ENCODE measurements at places on chromosomes 7 and 10.

- no peak for DNase-seq
Measured at GRCh38 chr7:135798095-135798494, 49.5 kb upstream of the FAM180A start.

GRCh38 chr10:58781873-58782488 is 269.3 kb downstream of the BICC1 start:
- DNase-seq, result peak; percentile 52

DNA sequence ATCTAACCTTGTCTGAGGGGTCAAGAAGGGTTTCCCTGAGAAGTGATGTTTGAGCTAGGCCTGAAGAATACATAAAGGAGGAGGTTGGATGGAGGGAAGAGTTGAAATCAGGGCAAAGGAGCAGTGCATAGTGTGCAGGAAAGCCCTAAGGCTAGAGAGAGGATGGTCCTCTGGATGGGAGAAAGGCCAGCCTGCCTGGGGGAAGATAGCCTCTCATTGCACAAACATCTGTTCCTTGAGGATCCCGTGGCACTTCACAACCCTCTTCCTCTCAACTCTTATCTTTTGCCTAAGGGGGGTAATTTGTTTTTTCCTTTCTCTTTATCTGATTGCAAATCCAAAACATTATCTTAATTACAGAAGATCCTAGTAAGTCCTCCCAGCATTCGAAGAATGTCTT is 35.7 kb downstream of the STAMBPL1 start:
- no peak for DNase-seq

- peak; percentile 47 for DNase-seq
Measured at GRCh38 chr7:81457852-81458522, 311.9 kb downstream of the HGF start.

DNA sequence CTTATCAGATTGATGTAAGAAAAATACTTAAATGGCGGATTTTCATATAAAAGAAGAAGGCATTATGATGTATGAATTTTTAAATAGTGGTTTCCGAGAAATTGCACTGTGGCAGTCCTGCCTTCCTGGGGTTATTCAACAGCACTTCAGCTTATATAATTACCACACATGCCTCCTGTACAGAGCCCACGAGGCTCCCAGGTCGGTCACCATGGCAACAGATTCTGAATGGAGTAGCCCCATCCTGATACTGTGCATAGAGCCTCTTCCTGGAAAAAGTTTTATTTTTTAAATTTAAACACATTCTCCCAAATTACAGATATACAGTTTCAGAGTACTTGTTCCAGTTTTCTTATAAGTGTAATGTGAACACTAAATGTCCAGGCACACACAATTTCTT is 15.9 kb upstream of the ASB4 start:
- DNase-seq, result peak; percentile 77

GRCh38 chr10:120942806-120943413 is 91.7 kb downstream of the WDR11 start:
- DNase-seq, result peak; percentile 72

DNA sequence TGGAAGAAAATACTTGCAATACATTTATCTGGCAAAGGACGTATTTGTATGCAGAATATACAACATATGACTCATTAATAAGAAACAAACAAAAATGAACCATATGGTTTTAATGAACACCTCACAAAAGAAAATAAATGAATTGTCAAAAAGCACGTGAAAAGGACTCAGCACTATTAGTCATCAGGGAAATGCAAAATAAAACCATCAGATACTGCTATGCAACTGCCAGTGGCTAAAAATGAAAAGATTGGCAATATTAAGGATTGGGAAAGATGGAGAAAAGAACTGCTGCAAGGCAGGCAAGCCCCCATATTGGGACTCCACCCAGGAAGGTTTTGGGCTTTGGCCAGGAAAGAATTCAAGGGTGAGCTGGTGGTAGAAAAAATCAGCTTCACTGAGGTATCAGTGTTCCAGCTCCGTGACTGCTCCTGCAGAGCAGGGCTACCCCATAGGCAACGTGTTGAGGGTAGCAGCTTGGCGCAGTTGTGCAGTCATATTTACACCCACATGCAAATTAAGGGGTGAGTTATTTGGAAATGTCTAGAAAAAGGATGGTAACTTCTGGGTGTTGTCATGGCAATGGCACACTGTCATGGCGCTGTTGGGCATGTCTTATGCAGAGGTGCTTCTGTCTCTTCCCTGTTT is 72.7 kb downstream of the CUBN start:
- DNase-seq, result no peak

- no peak for DNase-seq
Measured at GRCh38 chr10:62580396-62580795, 206.2 kb downstream of the ZNF365 start.

DNA sequence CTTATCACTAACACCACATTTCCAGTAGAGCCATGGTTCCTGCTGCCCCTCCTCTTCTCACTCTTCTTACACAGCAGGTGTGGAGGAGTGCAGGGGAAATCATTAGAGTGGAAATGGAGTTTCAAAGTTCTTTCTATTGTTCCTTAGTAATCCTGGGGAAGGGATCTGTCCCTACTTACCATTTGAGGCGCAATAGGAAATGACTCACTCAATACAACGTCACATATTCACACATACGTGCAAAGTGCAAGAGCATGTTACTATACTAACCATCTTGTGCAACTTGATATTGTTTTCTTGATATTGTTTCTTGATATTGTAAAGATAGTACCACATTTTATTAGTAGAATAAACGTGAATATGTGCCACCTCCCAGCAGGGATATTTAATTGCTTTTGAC is 1010.2 kb downstream of the DNAJB9 start:
- DNase-seq, result no peak

GRCh38 chr10:92750791-92751533 is 61.2 kb downstream of the HHEX start:
- DNase-seq, result peak; percentile 80

GRCh38 chr10:69359148-69359547 is 57.6 kb downstream of the TACR2 start:
- no peak for DNase-seq

DNA sequence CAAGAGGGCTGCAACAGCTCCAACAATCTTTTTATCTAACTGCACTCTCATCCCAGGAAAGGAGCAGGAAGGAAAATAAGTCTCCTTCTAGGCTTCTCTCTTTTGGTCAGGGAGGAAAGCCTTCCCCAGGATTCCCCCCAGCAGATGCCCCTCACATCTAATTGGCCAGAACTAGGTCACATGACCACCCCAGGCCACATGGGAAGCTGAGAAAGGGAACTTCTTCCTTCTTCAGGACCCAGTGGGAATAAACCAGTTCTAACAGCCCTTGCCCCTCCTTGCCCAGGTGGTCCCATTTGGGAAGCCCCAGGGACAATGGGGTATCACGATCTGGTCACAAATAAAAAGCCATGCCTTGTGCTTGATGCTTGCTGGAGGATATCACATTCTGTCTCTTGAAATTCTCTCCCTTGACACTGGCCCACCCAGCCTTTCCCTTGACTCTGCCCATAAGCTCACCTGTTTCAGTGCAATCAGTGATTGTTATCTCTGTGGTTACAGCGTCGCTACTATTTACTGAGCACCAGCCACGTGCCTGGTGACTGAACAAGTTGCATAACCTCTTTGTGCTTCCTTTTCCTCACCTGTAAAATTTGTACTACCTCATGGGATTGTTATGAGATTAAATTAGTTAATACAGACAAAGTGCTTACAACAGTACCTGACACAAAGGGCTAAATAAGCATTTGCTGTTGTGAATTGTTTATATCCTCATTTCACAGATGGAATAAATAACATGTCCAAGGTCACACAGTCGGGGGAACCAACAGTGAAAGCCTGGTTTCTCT is 9.0 kb upstream of the TACR2 start:
- no peak for DNase-seq

- DNase-seq, result no peak
Measured at GRCh38 chr7:116548506-116548905, 23.7 kb downstream of the CAV1 start.

- no peak for DNase-seq
Measured at GRCh38 chr10:1977461-1977860, 240.1 kb upstream of the ADARB2 start.

- no peak for DNase-seq
Measured at GRCh38 chr7:140903741-140904480, 20.8 kb downstream of the BRAF start.

- DNase-seq, result no peak
Measured at GRCh38 chr10:107415446-107415845, 250.9 kb upstream of the SORCS1 start.

DNA sequence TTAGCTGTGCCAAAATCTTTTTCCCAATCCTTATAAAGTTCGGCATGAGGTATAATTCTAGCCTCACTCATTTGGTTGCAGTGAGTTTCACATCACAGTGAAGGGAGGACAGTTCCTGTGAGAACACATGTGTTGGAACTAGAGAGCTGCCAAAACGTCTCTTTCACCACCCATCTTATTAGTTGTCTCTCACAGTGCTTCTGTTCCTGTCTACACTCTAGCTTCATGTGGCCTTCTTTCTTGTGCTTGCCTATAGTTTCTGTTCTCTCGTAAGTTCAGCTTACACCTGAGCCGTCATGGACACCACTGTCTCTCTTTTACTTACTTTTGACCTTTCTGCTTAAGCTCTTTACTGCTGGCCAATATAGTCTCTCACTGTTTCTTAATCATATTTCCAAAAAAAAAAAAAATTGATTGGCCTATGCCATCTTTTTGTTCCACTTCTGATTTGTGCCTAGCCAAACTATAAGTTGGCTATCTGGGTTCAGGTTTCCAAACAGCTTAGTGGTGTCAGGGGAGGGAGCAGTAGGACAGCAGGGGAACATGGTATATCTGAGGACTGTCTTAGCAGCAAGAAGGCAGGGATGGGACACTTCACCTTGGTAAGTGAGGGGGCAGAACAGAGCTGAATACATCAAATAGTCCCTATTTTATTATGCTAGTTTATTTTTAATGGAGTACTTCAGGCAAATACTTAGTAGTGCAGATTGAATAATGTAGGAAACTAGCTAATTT is 38.0 kb downstream of the ZNRF2 start:
- no peak for DNase-seq

- DNase-seq, result no peak
Measured at GRCh38 chr7:102992938-102993717, 80.3 kb downstream of the LRRC17 start.

GRCh38 chr7:102912742-102913141 is at the start of gene LRRC17:
Gene LRRC17, plus strand, starts transcription at chr7:102913000. Its CDS starts 20,914 bp downstream, at chr7:102933914.
- DNase-seq, result peak; percentile 71

DNA sequence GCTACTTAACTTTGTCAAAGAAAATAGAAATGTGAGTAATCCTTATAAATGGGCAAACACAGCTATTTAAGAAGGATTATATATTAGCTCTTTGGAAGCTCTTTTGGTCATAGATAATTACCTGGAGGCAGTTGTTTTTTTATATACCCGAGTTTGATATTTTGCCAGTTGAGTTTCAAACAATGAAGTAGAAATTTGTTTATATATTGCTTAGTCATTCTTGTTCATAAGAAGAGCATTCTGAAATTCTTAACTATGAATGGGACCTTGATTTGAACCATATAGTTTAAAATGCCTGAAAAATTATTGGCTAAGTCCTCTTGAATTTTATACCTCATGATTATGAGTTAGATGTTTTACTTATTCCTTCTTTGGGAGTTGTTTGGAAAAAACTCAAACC is 36.4 kb downstream of the MINPP1 start:
- no peak for DNase-seq

- no peak for DNase-seq
Measured at GRCh38 chr7:34946486-34946885, 90.8 kb downstream of the DPY19L1 start.

DNA sequence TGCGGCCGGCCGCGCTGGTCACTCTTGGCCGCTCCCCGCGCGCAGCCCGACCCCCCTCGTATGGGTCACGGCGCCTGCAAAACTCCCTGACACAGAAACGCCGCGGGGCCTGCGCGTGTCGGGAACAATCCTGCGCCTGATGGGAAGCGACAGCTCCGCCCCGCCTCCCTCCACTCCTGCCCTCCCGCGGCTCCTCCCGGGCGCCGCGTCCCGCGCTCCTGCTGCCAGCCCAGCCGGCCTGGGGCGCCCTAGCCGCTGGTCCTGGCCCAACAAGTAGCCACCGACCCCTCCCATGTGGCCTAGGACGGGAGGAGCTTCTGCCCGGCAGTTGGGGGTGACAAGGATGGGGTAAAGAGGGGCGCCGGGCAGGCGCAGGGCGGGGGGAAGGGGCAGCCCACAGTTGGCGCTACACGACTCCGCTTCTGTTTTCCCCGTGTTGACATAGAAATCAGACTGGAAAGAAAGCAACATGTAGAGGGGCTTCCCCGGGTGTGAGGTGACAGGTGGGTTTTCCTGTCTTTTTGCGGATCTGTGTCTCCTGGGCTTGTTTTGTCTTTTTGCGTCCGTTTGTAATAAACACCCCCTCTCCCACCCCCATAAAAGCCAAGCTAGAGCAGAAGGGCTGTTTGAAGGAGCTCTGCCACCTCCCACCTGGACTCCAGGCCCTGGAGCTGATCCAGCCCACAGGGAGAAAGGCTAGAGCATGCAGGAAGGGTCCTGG is 35.1 kb upstream of the PAX2 start:
- DNase-seq, result no peak

DNA sequence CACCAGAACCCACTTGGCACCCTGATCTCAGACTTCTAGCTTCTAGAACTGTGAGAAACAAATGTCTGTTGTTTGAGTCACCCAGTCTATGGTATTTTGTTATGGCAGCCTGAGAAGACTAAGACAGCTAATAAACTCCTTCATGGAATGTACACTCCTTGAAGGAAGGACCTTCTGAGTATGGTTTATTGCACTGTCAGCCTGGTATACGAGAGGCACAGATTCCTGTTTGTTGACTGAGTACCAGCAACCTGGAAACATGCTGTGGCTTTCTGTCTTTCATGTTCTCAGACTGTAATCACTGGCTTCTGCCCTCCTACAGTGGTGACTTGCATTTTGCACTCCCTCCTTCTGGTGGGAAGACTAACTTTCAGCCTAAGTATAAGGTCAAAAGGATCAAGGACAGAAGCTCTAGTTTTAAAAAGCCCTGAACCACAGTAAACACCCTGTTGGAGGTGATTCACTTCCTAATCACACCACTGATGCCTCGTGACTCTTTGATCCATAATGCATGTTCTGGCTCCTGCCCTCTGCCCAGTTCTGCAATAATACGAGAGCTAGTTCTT is 319.0 kb upstream of the NPSR1 start:
- no peak for DNase-seq

- peak; percentile 52 for DNase-seq
Measured at GRCh38 chr7:129951226-129952085, 1.3 kb downstream of the UBE2H start.

GRCh38 chr10:3567291-3567963 is 217.6 kb downstream of the KLF6 start:
- DNase-seq, result no peak

DNA sequence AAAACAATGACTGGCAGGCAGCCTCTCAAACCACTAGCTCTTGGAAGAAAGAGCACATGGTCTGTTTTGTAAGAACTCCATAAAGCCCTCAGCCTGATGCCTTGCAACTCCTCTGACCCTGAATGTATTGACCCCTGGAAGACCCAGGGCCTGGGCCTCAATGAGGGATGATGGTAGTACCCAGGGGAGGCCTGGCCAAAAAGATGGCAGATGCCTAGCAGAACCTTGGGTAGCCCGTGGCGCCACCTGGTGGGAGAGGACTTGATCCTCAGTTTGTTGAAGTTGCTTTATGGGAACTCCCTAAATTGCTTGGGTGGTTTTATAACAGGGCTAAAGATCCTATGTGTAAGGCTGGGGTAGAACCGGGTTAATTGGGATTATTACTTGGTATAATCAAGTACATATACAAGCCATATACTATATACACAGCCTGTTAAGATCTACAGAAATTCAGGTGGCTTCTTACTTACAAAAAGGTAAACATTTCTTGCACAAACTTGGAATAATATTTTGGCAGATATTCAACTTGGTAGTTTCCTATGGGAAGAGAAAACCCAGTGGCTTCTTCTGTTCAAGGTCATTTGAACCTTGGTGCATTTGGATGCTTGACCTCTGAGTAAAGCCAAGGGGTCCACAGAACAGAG is 95.8 kb upstream of the CACUL1 start:
- DNase-seq, result peak; percentile 85

All from HAP-1 (cell line).